ENCODE measurements at places on chromosomes 13 and 19.

DNA sequence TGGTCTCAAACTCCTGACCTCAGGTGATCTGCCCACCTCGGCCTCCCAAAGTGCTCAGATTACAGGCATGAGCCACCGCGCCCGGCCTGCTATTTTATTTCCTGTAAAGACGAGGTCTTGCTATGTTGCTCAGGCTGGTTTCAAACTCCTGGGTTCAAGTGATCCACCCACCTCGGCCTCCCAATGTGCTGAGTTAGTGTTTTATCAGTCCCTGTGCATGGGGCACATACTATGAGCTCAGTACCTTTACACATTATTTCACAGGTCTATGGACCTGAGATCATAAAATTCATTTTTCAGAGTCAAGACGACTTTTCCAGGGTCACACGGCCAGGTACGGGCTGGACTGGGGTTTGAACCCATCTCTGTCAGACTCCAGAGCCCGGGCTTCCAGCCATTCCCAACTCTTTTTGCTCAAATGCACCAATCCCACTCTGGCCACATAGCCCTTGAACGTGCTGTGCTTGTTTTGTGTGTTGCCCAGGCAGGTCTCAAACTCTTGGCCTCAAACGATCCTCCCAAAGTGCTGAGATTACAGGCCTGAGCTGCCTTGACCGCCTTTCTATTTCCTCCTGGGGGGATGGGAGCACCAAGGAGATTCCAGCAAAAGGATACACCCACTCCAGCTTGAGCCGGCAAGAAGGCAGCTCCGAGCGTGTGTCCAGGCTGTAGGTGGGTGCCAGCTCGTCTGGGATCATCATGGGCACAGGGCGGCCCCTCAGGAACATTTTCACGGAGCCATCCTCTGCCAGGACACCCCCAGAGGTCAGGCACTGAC lies 1.1 kb downstream of the EML2 start:
- no peak for DNase-seq

GRCh38 chr13:43153436-43154090 lies 130.2 kb downstream of the DNAJC15 start:
- no peak for DNase-seq

- DNase-seq = no peak
Observed at GRCh38 chr13:43355774-43356173, 332.4 kb downstream of the DNAJC15 start.

- no peak for DNase-seq
Observed at GRCh38 chr19:19425170-19425875, 19.8 kb downstream of the GATAD2A start.

DNA sequence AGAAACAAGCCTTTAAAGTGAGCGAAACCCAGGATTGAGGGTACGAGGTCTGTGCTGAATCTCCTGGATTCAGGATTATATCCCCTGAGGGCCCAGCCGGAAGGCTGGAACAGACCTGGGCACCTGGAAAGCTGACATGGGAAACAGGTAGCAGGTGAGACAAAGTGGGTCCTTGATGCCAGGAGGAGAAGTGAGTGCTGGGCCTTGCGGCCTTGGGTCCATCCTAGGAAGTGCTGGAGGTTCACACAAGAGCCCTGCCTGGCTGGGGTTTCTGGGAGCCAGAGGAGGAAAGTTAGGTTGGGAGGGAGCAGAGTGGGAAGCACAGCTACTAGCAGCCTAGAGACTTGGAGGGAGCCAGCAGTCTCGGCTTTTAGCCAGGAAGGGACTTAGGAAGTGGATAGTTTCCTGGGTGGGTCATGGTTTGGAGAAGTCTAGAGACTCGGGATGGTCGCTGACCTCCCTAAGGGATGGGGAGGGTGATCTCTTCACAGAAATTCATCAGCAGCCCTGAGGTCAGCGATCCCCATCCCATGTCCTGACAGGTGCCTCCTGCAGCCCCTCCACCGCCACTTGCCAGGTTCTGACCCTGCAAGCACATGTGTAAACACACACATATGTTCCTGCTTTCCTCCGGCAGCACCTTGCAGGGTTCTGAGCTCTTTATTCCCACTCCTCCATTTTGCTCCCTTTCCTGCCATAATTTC lies 29.4 kb upstream of the ZNF492 start:
- DNase-seq = no peak

DNA sequence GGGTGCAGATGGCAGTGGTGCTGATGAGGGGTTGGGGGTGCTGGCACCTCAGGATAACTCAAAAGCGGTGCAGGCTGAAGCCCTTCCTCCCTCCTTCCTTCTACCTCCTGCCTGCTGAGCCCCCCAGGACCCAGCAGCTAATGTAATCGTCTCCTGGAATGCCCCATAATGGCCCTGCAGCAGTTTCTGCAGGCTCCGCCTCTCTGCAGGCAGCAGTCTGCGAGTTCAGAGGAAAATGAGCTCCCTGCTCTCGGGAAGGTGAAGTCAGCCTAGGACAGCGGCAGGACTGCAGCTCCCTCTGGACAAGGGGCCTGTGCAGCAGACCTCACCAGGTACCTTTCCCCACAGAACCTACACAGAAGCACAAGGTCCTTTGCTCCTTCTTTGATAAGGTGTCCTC lies 130.9 kb downstream of the ZDHHC20 start:
- no peak for DNase-seq

GRCh38 chr13:99041788-99042187 lies 63.9 kb upstream of the DOCK9 start:
- DNase-seq = no peak

DNA sequence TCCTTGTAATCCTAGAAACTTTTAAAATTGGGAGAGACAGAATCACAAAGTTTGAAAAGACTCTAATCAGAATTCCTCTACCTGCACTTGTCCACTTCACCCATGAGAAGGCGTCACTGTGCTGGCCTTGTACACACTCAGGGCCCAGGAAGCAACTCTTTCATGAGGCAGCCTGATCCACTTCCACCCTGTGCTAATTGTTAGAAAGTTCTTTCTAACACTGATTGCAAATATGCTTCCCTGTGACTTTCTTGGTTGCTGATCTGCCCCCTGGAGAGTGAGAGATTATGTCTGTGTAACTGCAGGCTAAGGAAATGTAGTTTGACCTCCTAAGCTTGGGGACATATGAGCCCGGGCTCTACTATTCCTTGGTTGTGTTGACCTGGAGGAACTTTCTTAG lies 494.6 kb downstream of the MYO16 start:
- DNase-seq = no peak

- no peak for DNase-seq
Observed at GRCh38 chr19:40303765-40304164, 18.6 kb upstream of the AKT2 start.

DNA sequence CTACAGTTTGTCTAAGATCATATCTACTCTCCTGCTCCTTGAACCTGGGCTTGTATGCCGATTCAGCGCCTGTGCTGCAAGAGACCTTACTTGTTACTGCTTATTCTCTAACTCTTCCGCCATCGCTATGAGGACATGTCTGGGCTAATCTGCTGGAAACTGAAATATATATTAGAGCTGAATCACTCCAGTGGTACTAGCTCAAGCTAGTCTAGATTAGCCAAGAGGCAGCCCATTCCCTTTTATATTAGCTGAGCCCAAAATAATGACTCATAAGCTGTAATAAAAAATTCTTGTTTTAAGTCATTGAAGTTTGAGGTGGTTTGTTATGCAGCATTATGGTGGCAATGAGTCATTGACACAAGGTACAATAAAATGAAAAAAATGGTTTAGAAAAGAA lies 52.8 kb downstream of the SLC6A16 start:
- DNase-seq = no peak

- DNase-seq = no peak
Observed at GRCh38 chr19:35764432-35765315, 6.7 kb downstream of the PROSER3 start.

- DNase-seq = no peak
Observed at GRCh38 chr19:6068711-6069110, 41.6 kb downstream of the RFX2 start.

GRCh38 chr13:27174766-27175455 lies 3.3 kb upstream of the USP12 start:
- DNase-seq = no peak

DNA sequence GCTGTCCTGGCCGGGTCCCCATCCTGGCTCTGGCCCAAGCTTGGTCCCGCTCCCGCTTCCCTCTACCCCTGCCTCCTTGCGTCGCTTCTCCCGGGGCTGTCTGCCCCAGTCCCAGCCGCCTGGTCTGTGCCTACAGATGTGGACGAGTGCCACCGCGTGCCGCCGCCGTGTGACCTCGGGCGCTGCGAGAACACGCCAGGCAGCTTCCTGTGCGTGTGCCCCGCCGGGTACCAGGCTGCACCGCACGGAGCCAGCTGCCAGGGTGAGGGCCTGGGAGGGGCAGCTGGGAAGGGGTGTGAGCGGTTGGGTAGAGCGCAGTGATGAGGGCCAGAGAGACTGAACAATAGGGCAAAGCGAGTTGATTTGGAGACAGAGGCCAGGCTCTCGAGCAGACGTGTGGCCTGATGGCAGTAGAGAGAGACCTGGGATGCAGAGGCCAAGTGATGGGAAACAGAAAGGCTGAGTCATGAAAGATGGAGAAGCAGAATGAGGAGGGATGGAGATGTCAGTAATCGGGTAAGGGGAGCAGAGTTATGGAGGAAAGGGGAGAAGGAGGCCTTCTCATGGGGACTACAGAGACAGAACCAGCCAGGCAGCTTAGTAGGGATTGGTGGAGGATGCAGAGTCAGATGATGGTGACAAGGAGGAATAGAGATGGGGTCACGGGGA lies 9.4 kb downstream of the LTBP4 start:
- DNase-seq = peak; percentile 72

- no peak for DNase-seq
Observed at GRCh38 chr13:41756198-41756880, 204.6 kb downstream of the VWA8 start.

DNA sequence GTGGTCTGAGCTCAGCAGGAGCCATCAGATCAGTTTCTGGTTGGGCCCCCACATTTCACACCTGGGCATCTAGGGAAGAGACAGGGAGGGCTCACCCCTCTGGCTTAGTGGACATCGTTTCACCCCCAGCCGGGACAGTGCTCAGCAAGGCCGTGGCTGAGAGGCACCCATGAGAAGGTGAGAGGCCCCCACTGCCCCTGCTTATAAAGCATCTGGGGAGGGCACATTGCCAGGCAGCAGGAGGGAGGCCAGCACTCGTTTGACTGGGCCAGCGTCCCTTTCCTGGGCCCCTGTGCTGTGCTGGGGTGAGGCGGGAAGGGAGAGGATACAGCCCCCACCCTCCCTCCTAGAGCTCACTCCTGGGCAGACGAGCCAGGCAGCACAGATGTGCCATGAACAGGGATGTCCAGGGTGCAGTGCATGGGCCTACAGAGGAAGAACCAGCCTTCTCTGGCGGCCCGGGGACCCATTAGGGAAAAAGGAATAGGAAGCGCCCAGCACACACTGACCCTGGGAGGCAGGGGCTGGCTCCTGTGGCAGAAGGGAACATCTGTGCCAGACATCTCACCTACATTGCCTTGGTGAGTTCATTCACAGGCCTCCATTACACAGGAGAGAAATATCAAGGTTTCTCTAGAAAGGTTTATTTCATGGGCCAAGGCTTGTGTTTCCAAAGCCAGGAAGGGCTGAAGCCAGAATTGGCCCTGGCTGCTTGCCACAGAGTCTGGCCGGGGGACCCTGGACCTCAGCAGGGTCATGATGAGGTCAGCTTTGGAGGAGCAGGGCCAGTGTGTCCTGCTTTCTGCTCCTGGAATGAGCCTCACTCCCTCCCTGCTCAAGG lies 7.7 kb downstream of the AP1M1 start:
- no peak for DNase-seq

Data from CD4-positive, alpha-beta T cell (primary cell).